ENCODE measurements at places on chromosomes 3 and 15.

DNA sequence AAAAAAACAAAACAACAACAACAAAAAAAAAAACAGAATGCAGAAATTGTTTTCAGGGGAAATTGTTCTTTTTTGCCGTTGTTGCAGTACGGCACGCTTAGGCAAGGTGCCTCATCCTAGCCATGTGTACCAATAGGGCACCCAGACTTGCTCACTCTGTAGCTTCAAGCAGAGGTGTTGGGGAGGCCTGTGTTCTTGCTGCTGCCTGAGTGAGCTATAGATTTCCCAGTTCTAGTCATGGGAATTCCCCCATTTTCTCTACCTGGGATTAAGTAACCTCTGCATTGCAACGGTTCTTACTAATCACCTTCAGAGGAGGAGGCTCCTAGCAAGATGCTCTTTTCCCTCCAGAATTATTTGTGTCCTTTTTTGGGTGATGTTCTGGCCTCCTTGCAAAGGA lies 12.9 kb upstream of the PARL start:
- no peak for DNase-seq

GRCh38 chr15:74768771-74769342 lies 13.0 kb upstream of the CSK start:
- DNase-seq, result peak; percentile 59

GRCh38 chr3:156511987-156512677 lies 42.8 kb downstream of the SSR3 start:
- no peak for DNase-seq

DNA sequence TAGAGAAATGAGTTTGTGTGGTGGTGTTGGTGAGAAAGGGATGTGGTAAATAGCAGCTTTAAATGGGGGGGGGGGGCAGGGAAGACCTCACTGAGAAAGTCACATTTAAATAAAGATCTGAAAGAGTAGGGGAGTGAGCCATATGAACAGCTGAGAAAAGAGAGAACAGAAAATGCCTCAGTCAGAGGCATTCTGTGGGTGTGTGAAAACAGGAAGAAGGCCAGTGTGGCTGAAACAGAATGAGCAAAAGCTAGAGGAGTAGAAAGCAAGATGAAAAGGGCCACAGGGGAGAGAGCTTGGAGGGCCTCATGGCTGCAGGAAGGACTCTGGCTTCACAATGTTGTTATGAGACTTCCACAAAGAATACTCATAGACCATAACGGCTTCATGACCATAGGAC lies 783.3 kb downstream of the ZPLD1 start:
- no peak for DNase-seq

DNA sequence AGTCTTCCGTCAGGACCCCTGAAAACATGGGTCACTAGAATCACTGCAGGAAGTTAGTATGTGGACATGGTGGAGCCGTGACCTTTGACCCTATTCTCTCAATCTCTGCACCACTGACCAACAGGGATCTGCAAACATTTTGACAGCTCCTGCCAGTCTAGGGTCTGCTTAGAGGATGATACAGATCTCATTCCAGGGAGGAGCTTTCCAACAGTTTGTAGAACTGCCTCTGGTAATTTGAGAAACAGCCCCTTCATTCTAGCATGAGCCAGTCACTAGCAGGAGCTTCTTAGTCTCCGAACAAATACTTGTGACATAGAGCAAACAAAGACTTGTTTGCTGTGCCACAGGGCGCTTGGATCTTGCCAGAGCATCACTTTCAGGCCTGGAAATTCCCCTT lies 270.3 kb upstream of the CFAP20DC start:
- no peak for DNase-seq

- DNase-seq, result no peak
Measured at GRCh38 chr15:67125589-67126502, 60.4 kb downstream of the SMAD3 start.

DNA sequence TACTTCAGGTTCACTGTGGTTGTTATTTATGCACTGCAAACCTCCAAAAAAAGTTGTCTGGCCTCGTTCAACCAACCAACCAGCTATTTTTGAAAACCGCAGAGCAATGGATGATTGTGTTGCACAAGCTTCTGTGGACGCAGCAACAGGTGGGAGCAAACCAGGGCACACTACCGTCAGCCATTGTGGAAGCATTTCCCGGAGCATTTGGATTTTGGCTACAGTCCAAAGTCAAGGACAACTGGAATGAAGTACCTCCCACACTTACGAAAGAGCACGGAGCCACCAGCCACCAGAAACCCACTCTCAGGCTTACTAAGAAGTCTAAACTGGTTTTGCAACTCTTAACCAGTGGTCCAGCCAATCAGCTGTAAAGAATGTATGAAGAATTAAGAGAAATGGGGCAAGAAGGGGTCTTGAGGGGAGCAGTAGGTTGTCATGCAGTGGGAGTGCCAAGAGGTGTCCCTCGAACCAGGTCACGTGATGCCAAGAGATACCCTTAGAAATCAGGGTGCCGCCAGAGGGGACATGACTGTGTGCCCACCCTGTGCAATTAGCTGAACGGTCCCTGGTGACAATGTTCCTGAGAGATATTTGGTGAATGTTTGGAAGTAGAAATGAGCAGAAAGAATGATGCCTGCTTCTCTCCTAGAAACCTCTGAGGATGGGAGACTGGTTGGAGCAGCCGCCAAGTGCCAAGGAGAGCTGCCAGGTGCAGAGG lies 68.9 kb upstream of the PCSK6 start:
- DNase-seq, result no peak

DNA sequence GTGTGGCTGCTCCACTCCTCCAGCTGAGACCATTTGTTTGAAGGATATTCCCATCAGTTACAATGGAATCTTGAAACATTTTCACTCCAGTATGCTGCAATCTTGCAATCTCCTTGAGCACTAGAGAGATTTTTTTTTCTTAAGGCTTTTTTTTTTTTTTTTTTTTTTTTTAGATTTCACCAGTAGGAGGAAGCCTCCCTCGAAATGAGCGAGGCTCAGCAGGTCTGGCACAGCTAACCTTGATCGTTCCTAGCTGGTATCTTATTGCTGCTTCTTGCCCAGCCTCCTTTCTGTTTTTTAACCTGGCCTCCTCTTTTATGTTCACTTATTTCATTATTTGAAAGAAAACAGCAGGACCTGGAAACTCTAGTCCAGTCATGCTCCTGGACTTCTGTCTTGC lies 48.1 kb downstream of the RAP2B start:
- DNase-seq, result peak; percentile 16

GRCh38 chr15:25710184-25710583 lies 152.9 kb downstream of the ATP10A start:
- DNase-seq, result peak; percentile 40

GRCh38 chr3:143081844-143082778 lies 37.5 kb upstream of the CHST2 start:
- no peak for DNase-seq

DNA sequence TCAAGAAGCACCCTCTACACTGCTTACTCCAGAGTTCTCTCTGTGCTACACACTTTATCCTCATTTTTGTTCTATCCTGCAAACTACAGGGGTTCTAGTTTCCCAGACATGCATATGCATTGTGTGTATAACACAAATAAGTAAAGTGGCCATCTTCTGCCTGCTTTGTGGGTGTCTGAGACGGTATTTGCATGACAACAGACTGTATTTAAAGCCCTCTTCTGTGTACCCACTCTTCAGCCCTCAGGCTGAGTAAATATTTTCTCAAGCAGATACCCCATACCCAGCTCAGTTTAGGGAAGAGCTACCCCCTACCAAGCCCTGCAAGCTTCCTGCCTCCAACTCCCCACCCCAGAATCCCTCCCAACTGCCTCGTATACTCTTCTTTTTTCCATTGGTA lies 31.7 kb downstream of the SYNPR start:
- no peak for DNase-seq

DNA sequence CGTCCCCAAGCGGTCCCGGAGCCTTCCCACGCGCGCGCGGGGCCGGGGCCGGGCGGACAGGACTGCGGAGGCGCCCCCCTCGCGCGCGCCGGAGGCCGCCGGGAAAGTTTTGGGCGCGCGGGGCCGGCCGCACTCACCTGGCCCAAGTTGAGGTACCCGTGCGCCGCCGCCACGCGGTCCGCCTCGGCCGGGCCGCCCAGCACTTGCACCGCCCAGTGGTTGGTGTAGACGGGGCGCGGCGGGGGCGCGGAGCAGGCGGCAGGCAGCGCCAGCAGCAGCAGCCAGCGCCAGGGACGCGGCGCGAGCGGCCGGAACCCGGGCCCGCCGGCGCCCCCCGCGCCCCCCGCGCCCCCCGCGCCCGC lies 289 bp downstream of the PCSK6 start:
- DNase-seq, result no peak

DNA sequence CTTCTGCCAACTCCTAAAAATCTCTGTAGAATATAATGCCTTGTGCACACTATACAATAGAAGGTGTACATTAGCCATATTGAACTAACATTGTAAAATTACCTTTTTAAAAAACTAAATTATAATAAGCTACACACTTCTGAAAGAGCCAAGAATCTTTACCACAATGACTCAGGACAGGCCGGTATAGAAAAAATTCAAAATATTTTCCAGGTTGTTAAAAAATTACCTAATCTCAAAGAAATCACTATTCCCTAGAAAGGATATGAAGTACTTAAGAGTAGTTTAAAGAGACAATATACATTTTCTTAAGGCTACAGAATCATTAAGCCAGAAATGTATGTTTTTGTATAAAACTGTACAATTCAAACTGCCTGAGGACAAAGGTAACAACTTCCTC lies 48.5 kb downstream of the TJP1 start:
- no peak for DNase-seq

- DNase-seq, result no peak
Measured at GRCh38 chr3:139016430-139017048, 4.2 kb downstream of the PRR23B start.

GRCh38 chr15:93882141-93882540 lies 349.2 kb upstream of the MCTP2 start:
- no peak for DNase-seq

GRCh38 chr3:61141227-61141626 lies 110.0 kb downstream of the FHIT start:
- no peak for DNase-seq

DNA sequence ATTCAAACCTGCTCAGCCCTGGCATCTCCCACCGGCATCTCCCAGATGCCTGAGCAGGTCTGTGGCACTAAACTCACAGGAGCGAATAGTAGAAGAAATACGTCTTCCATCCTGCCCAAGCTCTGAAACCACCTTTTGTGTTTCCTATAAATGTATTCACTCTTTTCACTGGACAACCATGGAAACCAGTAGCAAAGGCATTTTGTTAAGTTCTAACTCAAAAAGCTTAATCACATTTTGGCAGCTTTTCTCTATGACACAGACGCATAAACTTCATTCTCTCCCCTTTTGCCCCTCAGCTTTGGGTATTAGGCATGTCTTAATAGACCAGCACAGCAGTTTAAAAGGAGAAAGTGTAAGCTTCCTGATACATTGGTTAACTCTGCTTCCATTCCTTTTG lies 24.5 kb upstream of the ARNT2 start:
- no peak for DNase-seq

GRCh38 chr3:187041362-187042307 lies 97.7 kb downstream of the RPL39L start:
- DNase-seq, result peak; percentile 48

- DNase-seq, result no peak
Measured at GRCh38 chr15:81373775-81374395, at the start of gene TMC3. Gene TMC3, minus strand, starts transcription at chr15:81374213. Its CDS starts 136 bp downstream, at chr15:81374077.

DNA sequence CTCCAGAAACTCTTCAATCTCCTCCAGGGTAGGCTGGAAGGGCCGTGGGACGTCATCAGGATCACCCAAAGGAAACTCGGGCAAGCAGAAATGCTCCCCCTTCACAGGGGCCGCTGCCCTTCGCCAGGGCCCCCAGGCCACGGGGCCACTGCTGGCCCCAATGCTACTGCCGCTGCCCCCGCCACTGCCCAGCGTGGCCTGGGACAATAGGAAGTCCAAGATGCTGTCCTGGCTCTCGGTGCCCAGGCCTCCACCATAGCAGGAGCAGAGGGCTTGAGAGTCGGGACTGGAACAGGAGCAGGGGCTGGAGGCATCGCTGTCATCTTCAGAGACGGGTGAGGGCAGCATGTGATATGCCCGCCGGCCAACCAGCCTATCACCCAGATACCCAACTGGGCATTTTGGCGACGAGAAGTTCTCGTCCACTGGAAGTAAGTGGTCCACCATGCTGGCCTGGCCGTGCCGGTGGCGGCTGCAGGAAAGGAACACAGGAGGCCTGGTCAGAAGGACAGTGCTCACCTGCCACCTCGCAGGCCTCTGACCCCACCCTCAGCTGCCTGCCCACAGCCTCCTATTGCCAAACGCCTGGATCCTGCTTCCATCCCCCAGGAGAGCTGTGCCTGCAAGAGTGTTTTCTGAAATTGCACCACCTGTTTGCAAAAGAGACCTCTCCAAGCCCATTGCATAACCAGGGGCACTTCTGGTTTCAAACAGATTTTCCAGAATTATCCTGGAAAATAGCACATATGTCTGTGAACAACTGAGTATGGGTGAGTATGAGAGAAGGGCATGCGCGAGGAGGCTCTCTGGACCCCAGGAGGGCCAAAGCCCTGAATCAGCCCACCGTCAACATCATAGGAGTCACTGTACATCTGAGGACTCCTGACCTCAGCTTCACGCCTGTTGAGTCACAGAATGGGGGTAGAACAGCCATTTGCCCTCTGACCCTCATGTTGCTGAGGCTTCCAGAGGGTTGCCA lies 4.4 kb downstream of the KLF15 start:
- DNase-seq, result no peak

DNA sequence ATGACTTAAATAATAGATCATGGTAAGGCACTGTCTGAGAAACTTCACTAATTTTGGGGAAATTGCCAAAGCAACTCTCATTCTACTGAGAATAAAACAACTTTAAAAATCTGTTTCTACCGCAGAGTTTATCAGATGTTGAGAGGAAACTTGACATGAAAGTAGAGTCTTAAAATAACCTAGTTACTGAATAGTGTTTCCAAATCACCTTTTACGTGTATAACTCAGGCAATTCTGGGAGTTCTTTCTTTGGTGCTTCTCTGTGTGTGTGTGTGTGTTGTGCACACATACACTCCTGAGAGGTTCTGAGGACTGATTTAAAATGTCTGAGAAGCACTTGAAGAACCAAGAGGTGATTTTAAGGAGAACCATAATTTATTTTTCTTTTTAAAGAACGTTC lies 236.6 kb downstream of the SV2B start:
- no peak for DNase-seq

DNA sequence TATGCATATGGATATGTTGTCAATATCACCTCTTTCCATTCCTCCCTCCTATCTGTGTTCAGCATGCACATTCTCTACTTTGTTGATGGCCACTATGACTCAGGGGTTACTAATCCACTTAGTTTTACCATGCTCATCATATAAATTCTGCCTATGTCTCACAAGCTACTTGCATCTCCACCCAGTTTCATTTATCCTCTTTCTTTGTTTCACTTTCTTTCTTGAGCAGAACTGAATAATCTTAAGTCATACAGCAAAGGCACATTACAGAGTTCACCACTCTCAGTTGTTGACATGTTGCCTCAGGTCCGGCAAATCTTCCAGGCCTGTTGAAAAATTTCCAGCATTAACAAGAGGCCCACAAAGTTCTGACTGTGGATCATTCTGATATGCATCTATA lies 71.5 kb downstream of the SSR3 start:
- no peak for DNase-seq

Data from activated CD4-positive, alpha-beta T cell treated with anti-CD3 and anti-CD28 coated beads, Interleukin-2, amount 50 U/mL, for 4 hours (primary cell).